ENCODE measurements at places on chromosomes 16 and 17. TPM values are rescaled to one million over a fixed set of nuclear protein-coding genes. Genes with fewer than 3 reads are reported as not detected.

DNA sequence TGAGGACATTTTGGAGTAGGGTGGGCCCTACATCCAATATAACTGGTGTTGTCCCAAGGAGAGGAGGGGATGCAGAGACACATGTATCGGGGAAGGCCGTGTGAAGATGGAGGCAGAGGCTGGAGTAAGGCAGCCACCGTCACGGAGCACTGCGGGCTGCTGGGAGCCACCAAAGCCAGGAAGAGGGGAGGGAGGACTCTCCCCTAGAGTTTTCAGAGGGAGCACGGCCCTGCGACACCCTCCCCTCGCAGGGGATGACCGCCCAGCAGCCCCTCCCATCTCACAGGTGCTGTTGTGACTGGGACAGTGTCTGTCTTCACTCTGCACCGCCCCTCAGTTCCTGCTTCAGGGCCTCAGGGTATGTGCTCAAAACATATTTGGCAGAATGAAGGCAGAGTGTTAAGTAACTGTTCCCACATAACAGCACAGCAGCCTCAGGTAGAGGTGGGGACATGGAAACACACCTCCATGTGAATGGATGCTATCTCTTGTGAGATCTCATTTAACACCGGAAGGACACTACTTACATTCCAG lies 82.2 kb downstream of the RBFOX3 start:
- DNase-seq = no peak

- no peak for DNase-seq
These were observed 45.0 kb downstream of the SCNN1G start for GRCh38 chr16:23227529-23227928.

The NPIPA8 gene
- 0.23 TPM for total RNA-seq

GRCh38 chr16:24255456-24256371 lies at the start of gene CACNG3:
Gene CACNG3, plus strand, starts transcription at chr16:24256335. Its CDS starts 420 bp downstream, at chr16:24256755.
- DNase-seq = peak; percentile 48

The HSF4 gene
- 16.5 TPM for total RNA-seq

DNA sequence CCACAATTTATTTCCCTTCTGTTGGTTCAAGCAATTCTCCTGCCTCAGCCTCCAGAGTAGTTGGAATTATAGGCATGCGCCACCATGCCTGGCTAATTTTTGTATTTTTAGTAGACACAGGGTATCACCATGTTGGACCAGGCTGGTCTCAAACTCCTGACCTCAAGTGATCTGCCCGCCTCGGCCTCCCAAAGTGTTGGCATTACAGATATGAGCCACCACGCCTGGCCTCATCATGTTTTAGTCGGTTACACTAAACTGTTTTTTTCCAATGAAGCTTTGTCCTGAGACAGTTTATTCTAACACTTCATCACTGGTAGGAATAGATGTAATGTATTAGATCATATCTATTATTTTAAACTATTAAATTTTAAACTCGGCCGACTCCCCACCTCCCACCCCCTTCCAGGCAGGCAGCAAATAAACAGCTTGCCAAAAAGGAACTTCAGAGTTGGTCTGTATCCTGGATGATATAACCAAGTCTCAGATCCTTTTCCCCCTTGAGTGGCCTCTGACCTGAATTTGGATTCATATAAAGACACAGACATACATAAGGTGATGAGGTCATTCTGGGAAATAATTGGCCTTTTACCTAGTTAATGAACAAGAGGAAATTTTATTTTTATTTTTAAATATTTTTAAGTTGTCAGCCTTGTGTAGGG lies 18.4 kb upstream of the CORO6 start:
- DNase-seq = no peak

DNA sequence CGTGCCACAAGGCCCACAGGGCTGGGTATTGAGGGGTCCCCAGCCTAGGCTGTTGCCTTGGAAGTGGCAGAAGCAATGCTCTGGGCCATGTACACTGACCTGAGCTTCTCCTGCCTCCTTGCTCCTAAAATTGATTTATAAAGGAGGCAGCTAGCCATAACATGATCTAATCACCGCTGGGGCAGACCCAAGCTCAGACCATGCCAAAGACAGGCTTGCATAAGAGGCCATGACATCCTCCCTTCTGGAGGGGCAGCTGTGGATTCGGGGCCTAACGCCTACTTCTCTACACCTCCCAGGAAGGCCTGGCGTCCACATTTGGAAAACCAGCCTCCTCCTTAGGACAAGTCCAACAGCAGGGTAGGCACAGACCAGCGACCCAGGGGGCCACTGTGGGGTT lies 12.3 kb downstream of the HSD11B2 start:
- DNase-seq = no peak

DNA sequence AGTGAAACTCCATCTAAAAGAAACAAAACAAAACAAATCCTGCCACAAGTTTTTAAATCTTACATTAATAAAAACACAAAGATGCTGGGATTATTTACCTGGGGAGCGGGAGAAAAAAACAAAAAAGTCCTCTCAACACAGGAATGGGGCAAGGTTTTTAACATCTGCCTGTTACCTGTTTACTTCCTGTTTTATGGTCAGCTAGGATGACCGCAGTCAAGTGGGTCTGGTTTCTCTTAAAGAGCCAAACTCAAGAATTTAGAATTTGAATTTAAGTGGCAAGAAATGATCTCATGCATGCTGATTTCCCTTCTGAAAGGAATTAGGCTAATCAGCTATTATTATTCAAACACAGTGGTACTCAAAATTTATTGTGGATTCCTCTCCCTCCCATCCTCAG lies 39.7 kb upstream of the TBC1D3K start:
- no peak for DNase-seq

The CHST6 gene
- total RNA-seq = 0.03 TPM

The MGAT5B gene
- 9.6 TPM for total RNA-seq

- no peak for DNase-seq
These were observed 1.9 kb downstream of the GTF3C1 start for GRCh38 chr16:27547851-27548250.

DNA sequence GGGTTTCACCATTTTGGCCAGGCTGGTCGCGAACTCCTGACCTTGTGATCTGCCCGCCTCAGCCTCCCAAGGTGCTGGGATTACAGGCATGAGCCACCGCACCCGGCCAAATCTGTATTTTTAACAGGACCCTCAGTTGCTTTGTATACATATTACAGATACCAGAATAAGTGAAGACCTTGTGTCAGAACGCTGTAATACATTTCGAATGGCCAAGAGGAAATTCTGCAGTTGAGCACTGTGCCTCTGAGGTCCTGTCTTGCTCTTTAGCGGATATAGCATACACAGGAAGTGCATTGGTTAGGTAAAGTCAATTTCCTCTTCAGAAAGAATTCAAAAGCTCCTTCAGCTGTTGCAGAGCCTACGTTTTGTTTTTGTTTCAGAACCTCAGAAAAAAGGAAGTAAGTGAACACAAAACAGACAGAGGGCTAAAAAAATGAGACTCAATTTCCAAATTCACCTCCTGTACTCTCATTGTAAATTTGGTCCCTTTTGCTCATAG lies 15.7 kb downstream of the CRLF3 start:
- DNase-seq = no peak

GRCh38 chr16:56298116-56298515 lies 106.8 kb downstream of the GNAO1 start:
- DNase-seq = no peak

DNA sequence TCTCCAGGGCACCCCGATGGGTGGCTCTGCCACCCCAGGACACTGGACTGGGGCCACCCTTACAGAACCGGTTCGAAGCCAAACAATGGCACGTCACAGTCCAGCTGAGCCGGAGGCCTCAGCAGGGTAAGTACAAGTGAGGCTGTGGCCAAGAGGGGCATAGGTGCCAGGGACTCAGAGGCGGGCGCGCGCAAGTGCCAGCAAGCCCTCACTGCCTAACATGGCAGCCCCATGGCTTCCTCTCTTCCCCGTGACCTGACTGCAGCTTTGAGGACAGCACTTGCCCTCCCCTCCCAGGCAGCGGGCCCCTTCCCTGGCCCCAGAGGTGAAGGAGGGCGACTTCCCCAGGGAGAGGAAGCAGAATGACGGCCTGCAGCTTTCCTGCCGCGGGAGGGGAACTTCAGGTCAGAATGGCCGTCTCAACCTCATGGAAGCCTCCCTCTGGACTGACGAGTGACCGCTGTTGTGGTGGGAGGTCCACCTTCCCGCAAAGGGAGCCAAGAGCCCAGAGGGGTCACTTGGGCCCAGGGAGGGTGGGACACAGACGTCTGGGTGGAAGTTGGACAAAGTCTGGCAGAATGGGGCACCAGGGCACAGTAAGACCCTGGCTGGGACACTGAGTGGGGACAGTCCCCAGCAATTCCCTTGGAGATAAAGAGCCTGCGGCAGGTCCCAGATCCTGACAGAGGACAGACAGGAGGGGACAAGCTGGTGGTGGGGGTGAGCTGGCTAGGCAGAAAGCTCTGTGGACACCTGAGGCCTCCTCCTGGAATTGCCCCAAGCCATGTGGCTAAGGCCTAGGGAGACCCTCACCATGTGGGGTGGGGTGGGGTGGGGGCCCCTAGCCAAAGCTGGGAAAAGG lies 52.1 kb upstream of the TOB1 start:
- no peak for DNase-seq

The SHISA6 gene
- total RNA-seq = not detected

Data from Caki2 (cell line).